Naive thymus-derived CD8-positive, alpha-beta T cell (primary cell): ENCODE measurements at places on chromosomes 7 and 10.

DNA sequence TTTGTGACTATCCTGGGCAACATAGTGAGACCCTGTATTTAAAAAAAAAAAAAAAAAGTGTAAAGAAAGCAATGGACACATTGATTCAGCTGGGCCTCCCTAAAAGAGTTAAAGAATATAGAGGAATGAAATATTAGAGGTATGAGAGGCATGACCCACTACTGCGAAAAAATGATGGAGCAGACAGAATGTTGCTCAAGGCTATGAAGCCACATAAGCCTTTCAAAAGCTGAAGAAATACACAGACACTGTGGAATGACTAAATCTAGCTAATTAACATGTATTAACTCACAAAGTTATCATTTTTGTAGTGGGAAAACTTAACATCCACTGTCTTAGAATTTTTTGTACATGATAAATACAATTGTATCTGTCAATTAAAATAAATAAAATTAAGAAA, 107.3 kb downstream of the HGF start:
- DNase-seq, result no peak

- DNase-seq, result no peak
These were observed 209.6 kb downstream of the KIAA1217 start for GRCh38 chr10:24418532-24418931.

- DNase-seq, result no peak
These were observed 294.3 kb downstream of the RPS24 start for GRCh38 chr10:78327778-78328591.

DNA sequence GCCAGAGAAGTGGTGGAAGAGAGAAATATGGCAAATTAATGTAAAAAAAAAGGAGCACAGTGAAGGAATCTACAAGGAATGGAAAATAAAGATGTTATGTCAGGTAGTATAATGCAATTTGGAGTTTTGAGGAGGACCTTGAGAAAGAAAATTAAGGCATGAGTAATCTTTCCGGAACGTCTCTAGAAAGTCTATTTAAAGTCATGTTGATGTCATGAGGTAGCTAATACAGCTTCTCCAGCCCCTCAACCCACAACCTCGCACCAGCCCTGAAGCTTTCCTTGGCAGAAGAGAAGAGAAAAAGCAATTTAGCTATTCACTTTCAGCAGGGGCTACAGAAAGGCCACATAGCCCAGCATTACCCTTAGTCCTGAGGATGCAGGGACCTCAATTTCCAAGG, 22.5 kb downstream of the TRDMT1 start:
- no peak for DNase-seq

DNA sequence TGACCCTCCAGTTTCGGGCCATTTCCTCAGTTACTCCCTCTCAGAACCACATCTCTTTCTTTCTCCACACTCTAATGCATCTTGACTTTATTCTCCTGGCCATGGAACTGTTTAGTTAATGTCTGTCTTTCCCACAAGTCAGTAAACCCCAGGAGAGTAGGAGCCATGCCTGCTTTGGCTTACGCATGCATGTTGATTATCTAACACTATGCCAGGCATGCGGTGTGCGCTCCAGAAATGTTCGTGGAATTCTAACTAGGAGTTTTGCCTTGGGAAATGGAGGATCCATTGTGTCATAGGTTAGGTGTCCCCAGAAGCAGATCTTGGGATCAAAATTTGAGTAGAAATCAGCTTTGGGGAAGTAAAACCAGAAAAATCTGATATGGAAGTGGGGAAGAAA, 308.9 kb downstream of the GRID1 start:
- no peak for DNase-seq

DNA sequence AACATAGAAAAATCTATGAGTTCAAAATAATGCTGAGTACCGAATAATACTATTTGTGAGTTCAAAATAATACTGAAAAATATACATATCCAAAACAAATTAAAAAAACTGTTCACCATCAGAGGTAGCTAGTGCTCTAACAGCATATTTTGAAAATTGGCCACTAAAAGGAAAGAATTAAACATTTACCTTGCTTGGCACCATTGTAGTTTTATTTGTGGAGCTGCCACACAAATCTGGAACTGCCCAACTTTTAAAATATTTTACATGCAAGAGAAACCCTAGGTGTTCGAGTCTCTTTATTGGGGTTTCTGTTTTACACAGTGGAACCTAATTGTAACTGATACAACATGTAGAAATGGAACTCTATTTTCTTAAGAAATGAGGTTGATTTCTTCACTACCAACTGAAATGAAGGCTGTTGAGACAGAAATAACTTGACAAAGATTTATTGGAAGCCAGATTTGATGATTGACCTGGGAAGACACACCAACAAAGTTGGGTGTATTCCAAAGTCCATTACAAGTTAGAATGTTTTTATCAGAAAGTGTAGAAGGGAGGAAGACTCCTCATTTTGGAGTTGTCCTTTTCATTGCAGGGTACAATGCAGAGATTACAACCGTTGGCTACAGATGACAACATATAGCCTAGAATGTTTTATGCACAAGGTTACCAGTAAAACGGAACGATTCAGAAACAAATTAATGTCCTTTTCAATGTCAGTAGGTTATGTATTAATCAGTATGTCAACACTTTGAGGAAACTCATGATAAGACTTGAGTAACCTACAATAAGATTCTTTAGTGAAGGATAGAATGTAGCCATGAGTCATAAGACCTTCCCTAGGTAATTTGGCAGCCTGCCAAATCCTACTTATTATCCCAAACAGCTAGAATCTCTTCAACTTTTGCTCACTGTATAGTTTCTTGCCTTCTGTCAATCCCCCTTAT, 73.8 kb upstream of the PAPSS2 start:
- no peak for DNase-seq

- DNase-seq, result no peak
These were observed 115.7 kb downstream of the MTPAP start for GRCh38 chr10:30233186-30233959.

GRCh38 chr7:149468208-149468607, 7.3 kb upstream of the ZNF777 start:
- DNase-seq, result no peak
